ENCODE measurements at places on chromosomes 3 and 15.

- DNase-seq, result no peak
These were observed 199.9 kb downstream of the UBE3A start for GRCh38 chr15:25238716-25239470.

DNA sequence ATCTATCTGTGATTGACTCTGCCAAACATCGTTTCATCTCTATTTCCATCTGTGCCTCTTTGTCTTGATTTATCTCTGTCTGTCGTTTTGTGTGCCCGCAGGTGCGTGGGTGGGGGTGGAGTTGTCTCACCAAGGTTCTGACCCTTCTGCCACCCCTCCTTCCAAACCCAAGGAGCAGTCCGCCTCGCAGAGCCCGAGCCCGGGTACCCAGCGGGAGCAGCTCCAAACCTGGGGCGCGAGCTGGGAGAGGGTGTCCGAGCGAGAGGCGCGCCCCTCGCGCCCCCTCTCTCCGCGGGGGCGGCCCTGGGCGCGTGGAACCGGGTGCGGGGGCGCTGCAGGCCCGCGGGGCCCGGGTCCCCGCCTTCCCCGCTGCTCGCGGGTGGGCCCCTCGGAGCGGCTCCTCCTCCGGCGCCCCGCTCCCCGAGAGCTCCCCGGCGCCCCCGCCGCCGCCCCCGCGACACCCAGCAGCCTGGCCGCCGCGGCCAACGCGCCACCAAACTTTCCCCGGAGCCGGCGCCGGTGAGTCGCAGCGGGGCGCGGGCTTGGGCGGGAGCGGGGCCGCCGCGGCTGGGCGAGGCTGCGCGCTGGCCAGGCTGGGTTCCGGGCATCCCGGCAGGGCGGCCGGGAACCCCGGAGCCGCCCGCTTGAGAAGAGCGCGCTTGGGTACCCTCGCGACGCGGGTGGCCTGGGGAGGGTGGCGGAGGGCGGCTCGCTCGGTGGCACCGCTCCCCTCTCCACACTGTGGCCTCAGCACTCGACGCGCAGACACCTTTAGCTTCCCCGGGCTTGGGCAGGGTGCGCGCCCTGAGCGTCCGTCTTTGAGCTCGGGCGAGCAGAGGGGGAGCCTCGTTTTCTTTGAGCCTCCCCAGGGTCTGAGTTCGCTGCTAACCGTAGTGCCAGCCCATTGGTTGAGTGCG, at the start of gene HRH1:
TSS of gene HRH1 (plus strand) at position 458 of the 917 bp plus-strand sequence. CDS start 104,545 bp downstream, outside the sequence.
- DNase-seq, result no peak

DNA sequence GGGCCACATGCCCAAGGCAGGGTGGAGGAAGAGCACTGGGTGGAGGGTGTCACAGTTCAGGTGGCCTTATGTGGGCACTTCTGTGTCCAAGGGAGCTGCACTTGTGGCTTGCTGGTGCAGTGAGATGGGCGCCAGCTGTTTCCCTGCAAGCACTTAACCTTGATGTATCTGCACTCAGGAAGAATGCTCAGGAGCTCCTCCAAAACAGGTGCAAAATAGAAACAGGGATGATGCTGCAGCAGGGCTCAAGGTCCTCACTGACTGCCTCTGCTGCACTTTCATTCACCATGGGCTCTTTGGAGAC, 151.3 kb downstream of the CADPS start:
- DNase-seq, result no peak

GRCh38 chr3:175020101-175020500, 161.0 kb downstream of the NAALADL2 start:
- no peak for DNase-seq

DNA sequence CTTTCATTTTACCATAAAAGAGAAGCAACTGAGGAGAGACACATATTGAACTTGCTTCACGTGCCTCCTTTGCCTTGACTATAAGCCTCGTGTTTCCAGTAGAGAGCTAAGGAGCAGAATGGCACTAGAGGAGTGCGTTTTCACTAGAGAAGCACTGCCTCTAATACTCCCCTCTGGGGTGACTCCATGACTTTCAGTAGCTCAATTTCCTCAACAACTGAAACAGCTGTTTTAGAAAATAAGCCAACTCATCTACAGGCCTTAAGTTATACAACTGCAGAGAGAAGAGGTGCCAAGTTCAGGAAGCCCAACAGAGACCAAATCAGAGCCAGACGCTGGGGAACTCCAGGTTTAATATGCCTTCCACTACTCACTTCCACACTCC, 1.9 kb downstream of the UBP1 start:
- DNase-seq, result peak; percentile 79

GRCh38 chr15:41855261-41855961, 16.8 kb downstream of the PLA2G4B start:
- no peak for DNase-seq

DNA sequence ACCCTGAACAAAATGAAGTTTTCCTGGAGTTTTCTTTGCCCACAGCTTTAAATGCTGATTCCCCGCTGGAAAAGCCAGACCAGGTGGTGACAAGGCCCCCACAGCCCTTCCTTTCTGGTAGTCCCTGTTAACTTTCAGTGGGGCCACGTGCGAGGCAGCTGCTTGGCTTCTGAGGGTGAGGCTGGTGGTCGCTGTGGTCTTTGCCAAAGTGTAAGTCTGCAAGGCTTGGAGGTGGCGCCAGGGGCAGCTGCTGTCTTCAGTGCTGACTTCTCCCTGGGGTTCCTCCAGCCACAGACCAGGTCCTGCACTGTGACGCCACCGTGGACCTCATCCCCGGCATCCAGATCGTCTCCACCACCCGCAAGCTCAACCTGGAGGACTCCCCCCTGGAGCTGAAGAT, 54.1 kb upstream of the TAMM41 start:
- no peak for DNase-seq

GRCh38 chr15:33119273-33119672, 75.2 kb downstream of the FMN1 start:
- DNase-seq, result no peak

GRCh38 chr15:93087825-93088199, 1.2 kb downstream of the RGMA start:
- DNase-seq, result peak; percentile 65

Data from CD14-positive monocyte (primary cell).